ENCODE measurements at places on chromosomes 2 and 18.

- no peak for DNase-seq
Measured at GRCh38 chr2:29729401-29729800, 192.0 kb downstream of the ALK start.

DNA sequence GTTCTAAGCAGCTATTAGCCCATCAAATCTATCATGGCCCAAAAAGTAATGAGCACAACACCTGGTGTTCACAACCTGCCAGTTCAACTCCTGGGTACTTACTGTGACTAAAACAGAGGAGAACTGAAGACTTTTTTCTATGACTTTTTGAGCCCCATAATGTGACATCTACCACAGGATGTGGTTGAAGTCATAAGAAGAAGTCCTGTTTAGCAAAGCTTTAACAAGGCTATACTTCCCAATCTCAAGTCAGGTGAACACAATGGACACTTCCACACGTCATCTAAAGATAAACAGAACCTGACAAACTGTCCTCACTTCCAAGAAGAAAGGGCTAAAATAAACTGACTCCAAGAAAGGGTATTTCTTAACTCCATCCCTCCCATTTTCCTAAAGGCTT is 138.8 kb downstream of the ATAD2B start:
- no peak for DNase-seq

DNA sequence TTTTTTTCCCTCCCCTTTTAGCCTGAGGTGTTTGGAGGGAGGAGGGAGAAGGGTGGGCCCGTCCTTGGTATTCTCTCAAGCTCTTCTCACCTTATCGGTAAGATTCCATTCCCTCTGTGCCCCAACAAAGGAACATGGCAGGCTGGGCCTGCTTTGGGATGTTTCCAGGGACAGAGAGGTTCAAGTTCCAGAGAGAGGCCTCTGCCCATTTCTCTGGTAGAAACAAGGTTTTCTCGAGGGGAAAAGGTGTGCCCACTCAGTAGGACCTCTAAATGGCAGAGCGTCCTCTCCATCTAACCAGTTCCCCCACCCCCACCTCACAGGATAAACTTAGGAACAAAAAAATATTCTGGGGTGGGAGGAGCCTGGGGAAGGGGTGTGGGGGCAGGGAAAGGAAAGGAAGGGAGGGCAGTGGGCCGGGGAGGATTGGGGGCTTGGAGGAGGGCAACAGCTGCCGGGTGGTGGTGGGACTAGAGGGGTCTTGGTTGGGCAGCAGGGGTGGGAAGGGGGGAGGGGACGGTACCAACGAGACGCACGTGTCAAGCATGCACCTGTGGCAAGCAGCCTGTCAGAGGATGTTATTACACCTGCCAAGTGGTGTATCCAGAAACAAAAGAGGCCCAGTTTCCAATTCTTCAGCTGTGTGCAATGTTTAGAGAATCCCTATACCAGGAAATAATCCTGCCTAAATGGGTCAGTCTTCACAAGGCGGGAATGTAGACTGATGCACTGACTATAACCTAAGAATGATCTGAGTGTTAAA is 2.1 kb downstream of the PCBP1 start:
- peak; percentile 25 for DNase-seq

- DNase-seq, result no peak
Measured at GRCh38 chr2:137980459-137980858, 16.2 kb downstream of the HNMT start.

- DNase-seq, result peak; percentile 94
Measured at GRCh38 chr2:102027036-102027980, 35.5 kb downstream of the IL1R2 start.
